GM19239 (cell line): ENCODE measurements at places on chromosomes 11 and 22.

DNA sequence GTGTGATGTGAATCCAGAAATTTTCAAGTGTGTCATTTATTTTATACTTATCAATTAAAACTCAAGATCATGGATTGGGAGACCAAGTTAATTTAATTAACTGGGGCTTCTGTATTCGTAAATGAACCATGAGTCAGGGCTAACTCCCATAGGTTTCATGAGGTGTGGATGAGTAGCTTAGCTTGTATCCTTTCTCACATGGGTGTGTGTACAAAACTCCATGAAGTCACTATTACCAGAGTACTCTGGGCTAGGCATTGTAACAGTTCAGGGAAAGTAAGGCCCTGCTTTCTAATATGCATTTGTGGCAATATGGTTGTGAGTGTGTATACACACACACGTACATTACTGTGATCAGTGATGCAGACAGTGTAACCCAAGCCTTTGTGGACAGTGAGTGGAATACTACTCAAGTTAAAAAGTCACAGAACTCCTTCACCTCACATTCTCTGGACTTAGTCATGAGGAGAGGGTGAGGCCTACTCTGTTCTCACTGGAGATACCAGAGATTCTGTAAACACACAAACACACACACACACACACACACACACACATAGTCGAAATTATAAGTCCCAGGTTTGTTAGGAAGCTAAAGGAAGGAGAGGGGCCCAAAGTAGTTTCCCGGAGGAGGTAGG lies 3.5 kb downstream of the CNTF start:
- DNase-seq = no peak

DNA sequence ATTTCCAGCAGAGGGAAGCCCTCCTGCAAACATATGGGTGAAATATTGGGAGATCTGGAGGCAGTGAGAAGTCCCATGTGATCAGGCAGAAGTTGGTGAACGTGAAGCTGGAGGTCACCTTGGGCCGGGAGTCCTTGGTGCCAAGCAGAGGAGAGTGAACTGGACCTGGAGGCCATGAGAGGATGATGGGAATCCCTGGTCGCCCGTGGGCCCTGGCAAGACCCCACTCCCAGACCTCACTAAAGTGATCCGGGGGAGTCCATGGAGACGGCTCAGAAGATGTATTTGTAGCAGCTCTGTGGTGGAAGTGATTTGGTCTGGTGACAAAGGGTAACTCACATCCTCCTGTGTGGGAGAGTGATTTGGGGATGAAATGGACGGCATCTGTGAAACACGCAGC lies 71.0 kb downstream of the ARHGAP8 start:
- no peak for DNase-seq

DNA sequence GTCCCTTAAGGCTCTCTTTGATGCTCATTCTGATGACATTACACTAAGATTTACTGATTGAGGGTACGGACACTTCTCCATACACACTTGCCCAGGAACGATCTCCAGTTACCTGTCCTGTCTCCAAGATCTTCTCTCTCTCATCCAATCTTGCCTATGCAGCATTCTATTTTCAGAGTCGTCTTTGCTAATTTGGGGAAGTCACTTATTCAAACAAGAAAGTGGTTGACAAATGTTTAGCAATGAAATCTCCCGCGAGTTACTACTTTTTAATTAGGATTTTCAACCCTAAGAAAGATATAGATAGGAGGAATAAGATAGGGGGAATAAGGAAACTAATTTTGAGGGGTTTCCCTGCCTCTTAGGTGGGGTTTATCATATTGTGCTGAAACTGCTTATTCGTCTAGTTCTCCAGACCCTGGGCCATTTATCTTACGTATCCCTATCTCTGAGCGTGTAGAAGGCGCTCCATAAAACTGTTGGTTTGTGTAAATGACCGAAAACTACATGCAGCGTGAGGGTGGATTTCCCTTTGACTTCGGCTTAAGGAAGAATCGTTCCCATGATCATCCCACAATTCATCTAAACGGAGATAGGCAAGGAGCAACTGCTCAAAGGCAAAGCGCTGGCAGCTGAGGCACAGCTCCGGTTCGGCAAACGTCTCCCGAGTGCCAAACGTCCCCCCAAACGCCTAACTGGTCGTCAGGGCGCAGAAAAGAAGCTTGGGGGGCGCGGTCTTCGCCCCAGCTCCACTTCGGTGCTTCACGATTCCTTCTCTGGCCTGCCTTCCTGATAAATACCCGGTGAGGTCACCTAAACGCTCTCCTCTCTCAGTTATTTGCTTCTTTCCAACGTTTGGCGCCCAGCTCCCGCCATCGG lies 804 bp downstream of the APIP start:
- DNase-seq = no peak

GRCh38 chr22:49229483-49230193 lies 598.0 kb downstream of the BRD1 start:
- no peak for DNase-seq

- no peak for DNase-seq
Observed at GRCh38 chr22:46500201-46500600, 37.2 kb downstream of the CELSR1 start.

- DNase-seq = no peak
Observed at GRCh38 chr22:19094393-19094997, 27.7 kb downstream of the DGCR2 start.

DNA sequence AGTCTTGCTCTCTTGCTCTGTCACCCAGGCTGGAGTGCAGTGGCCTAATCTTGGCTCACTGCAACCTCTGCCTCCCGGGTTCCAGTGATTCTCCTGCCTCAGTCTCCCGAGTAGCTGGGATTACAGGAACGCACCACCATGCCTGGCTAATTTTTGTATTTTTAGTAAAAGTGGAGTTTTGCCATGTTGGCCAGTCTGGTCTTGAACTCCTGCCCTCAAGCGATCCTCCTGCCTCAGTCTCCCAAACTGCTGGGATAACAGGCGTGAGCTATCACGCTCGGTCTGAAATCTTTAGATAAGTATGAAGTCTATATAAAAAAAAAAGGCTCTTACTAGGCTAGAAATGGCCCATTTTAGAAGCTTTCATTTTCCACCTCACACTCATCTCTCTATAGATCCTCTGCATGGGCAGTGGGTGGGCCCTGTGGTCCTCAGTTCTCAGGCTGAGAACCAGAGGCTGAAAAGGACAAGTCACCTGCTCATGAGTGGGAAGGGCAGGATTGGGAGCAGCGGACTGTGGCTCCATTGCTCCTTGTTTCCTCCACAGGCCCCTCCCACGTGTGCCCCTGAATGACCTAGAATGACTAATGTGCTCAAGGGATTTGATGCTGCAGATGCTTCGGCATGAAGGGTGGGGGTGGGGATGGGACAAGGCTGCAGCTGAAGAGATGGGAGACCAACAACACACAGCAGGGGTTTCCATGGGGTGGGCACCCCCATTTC lies 19.8 kb upstream of the PRAME start:
- no peak for DNase-seq
